Activated CD4-positive, alpha-beta memory T cell treated with anti-CD3 and anti-CD28 coated beads for 36 hours (primary cell): ENCODE measurements at places on chromosomes 2 and 18.

- no peak for DNase-seq
Measured at GRCh38 chr18:73279498-73279897, 411.7 kb upstream of the NETO1 start.

GRCh38 chr2:96655526-96655925 lies 13.0 kb downstream of the FER1L5 start:
- DNase-seq: no peak

GRCh38 chr2:110677080-110677479 lies 783 bp downstream of the BUB1 start:
- DNase-seq: no peak

- DNase-seq: no peak
Measured at GRCh38 chr2:205957452-205958154, 128.4 kb downstream of the INO80D start.

DNA sequence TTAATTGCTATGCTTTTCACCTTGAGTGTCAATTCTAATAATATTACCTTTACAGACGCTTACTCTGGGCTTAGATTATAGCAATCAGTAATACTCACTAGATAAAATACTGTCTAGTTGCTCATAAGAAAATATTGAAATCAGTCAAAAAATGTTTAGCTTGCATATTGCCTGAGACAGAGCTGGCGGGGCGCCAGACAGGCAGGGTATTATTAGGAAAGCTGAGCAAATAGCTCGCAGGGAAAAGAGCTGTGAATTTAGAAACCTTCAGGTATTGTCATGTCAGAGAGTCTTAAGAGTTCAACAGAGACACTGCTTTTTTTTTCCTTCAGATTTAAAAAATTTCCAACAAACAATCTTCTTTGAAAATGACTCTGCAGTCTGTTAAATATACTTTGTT lies 118.4 kb downstream of the MEIS1 start:
- no peak for DNase-seq

GRCh38 chr2:47232738-47233415 lies 77.8 kb upstream of the STPG4 start:
- no peak for DNase-seq

- no peak for DNase-seq
Measured at GRCh38 chr2:208906330-208906729, 499.7 kb downstream of the PTH2R start.

- DNase-seq: no peak
Measured at GRCh38 chr2:33135645-33136044, 188.9 kb downstream of the LTBP1 start.

DNA sequence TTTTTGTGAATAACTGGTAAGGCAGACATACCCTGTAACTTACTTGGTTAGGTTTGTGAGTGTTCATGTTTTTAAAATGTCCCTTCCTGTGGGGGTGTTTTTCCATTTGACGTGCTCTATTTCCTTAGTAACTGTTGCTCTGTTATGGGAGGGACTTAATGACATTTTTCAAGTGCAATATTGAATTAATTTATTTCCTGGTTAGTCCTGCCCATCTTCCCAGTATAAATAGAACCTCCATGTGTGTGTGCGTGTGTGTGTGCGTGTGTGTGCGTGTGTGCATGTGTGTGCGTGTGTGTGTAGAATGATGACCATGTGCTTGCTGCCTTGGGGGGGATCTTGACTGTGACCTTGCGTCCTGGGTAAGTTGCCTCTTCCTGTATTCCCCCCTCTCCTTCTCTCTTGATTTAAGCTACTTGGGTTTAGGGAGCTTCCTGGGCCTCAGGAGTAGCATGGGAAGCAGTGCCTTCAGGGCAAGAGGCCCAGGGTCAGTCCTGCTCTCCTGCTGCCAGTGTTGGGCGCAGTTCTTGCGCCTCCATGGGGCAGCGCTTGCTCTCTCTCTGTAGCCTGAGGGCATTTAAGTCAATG lies 163.9 kb downstream of the LDLRAD4 start:
- DNase-seq: peak; percentile 48

DNA sequence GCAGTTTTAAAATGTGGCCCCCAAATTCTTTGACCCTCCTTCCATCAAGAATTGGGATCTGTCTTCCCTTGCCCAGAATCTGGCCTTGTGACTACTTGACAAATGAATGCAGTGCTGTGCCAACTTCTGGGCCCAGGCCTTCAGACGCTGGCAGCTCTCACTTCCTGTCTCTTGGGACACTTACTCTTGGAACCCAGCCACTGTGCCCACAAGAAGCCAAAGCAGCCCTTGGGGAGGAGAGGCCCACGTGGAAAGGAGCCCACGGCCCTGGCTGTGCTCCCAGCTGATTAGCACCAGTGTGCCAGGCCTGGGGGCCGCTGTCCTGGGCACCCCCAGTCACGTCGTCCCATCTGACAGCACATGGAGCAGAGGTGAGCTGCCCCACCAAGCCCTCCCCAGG lies 56.6 kb downstream of the RPL37A start:
- no peak for DNase-seq

DNA sequence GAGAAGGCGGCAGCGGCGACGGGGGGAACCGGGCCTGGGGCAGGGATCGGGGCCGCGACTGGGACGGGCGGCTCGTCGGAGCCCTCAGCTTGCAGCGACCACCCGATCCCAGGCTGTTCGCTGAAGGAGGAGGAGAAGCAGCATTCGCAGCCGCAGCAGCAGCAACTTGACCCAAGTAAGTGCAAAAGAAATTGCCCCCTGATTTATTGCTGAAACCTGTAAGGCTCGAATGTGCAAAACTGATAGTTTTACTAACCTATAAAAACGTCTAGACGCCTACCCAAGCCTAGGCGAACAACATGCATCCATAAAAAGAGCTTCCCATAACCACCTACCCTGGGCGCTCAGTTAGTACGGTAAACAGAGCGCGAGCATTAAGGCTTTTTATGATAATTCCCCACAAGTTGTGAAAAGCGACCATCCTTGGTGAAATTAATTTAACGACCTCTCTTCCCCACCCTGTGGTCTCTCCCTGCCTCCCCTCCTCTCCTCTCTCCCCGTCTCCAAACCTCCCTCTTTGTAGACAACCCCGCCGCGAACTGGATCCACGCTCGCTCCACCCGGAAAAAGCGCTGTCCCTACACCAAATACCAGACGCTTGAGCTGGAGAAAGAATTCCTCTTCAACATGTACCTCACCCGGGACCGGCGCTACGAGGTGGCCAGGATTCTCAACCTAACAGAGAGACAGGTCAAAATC lies 1.0 kb downstream of the HOXD9 start:
- DNase-seq: no peak

DNA sequence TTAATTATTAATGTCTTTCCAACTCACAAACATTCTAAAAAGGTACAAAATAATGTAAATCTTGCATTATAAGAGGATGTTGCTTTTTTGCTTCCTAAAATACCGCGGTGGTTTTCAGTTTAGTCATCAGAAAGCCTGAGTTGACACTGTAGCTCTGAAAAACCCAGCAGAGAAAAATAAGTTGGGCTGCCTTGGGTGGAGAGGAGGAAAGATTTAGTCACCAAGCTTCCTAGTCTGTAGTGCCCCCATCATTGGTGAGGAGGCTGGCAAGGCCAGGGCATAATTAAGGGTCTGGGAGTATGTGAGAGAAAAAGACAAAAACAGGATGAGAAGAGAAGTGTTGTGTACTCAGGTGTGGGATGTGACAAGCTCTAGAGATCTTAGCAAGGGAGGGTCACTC lies 5.7 kb downstream of the PTPRM start:
- DNase-seq: peak; percentile 13

DNA sequence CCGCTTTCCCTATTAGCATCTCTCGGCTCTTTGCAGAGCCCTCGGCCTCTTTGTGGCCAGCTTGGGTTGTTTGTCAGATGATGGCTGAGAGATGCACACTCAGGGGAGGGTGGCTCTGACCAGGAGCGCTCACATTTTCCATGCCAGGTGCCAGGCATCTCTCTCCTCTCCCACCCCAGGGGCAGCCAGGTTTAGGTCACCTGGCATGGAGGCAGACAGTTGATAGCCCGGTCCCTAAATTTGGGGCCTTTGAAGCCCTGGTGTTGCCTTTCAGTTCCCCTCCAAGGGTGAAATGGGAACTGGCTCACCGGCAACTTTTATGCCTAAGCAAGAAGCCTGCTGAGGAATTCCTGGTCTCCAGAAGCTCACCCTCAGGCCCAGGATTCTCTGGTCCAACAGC lies 19.1 kb downstream of the LBH start:
- DNase-seq: no peak

- DNase-seq: no peak
Measured at GRCh38 chr2:207845202-207845864, 75.6 kb upstream of the FZD5 start.

GRCh38 chr18:48937869-48938750 lies 12.7 kb downstream of the SMAD7 start:
- no peak for DNase-seq

- DNase-seq: peak; percentile 62
Measured at GRCh38 chr2:106142683-106143082, 51.4 kb downstream of the UXS1 start.

- no peak for DNase-seq
Measured at GRCh38 chr2:70035344-70035844, 51.9 kb upstream of the PCBP1 start.

DNA sequence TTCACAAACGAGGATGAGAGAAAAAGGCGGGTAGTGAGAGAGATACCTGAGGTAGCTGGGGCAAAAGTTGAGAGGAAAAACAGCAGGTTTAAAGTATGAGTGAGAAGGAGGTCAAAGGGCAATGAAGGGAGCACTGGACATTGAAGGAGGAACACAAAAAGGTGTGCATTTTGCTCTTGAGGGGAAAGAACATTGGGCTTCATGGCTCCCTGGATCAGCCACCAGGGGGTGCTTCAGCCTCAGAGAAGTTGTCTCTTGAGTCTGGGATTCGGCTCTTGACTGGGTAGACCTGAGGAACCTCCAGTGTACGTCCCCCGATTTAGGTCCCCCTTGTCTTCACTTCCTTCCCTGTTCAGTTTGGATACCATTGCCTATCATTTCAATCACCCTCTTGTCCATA lies 128.5 kb downstream of the RAPGEF4 start:
- DNase-seq: peak; percentile 55

- no peak for DNase-seq
Measured at GRCh38 chr2:30472326-30472725, 25.3 kb downstream of the LCLAT1 start.

GRCh38 chr2:11281186-11281585 lies 63.2 kb downstream of the ROCK2 start:
- DNase-seq: no peak

- no peak for DNase-seq
Measured at GRCh38 chr18:42287047-42287446, 332.0 kb downstream of the PIK3C3 start.
